ENCODE measurements at places on chromosomes 1 and 21.

DNA sequence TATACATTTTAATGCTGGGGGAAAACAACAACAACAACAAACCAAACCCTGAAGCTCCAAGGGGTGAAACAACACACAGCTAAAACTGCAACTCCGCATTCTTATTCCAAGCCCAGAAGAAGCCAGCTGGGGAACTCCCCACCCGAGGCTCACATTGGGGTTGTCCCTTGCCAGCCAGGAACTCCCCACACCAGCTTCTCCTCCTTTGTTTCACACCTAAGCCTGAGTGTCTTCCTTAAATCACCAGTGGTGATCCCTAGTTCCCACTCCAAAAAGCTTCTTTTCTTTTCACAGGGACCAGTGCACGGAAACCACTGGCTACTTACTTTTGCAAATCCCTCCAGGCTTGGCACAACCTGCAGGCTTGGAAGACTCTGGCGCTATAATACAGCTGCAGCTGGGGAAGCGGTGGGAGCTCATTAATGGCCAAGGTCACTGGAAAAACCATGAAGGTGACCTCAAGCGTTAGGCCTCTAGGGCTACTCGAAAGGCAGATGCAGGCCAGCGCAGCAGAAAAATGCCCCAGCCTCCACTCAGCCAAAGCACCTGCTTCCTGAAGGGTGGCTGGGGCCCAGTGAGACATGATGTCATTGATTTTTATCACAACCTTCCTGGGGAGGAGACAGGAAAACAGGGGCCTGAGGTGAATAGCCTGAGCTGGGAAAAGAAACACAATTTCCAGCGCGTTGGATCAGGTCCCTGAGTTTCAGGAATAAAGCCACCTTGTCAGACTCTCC is 40.1 kb downstream of the TLR5 start:
- DNase-seq, result no peak

- no peak for DNase-seq
Measured at GRCh38 chr1:190476806-190477205, 858 bp downstream of the BRINP3 start.

DNA sequence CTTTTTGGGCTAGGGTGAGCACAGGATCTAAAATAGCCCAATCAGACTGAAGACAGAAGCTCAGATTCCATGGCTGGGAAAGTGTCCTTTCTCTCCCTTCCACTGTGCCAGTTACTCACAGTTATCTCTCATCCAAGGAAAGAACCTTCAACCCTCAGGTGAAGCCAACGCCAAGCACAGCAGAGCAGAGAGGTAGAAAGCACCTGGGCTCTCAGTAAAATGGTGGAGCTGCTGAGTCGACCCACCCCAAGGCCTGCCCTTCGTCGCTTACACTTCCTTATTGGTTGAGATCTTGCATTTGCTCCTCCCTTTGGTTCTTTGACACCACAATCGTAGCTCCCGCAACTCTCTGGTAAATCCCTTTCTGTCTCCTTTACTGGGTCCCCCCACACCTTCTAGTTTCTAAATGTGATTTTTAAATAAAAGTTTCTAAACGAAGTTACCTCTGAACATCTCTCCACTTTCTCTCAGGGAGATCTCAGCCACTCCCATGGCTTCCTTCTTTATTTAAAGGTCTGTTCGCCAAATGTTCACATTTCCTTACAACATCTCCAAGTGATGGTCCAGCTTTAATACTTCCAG is 27.5 kb upstream of the SLC30A1 start:
- peak; percentile 72 for DNase-seq

- DNase-seq, result no peak
Measured at GRCh38 chr1:115068826-115069585, 20.3 kb downstream of the TSPAN2 start.

GRCh38 chr1:43620956-43621355 is 29.0 kb upstream of the KDM4A start:
- DNase-seq, result no peak

DNA sequence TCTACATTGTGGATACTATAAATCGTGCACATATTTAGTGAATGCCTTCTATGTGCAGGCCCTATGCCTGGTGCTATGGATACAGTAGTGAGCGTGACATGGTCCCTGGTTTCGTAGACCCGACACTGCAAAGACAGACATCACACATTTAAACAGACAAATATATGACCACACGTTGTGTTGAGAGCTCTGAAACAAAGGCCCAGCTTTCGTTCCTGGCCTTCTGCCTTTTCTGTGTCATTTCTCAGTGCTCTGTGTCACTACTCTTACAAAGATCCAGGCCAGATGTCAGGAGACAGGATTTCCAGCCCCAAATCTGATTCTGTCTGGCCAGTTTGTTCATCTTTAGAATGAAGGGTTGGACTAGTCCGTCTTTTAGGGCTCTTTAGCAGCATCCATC is 19.3 kb upstream of the TRABD2B start:
- no peak for DNase-seq

- no peak for DNase-seq
Measured at GRCh38 chr1:56688522-56689026, 43.5 kb downstream of the PRKAA2 start.

GRCh38 chr1:226558036-226558650 is 9.6 kb downstream of the STUM start:
- DNase-seq, result no peak

DNA sequence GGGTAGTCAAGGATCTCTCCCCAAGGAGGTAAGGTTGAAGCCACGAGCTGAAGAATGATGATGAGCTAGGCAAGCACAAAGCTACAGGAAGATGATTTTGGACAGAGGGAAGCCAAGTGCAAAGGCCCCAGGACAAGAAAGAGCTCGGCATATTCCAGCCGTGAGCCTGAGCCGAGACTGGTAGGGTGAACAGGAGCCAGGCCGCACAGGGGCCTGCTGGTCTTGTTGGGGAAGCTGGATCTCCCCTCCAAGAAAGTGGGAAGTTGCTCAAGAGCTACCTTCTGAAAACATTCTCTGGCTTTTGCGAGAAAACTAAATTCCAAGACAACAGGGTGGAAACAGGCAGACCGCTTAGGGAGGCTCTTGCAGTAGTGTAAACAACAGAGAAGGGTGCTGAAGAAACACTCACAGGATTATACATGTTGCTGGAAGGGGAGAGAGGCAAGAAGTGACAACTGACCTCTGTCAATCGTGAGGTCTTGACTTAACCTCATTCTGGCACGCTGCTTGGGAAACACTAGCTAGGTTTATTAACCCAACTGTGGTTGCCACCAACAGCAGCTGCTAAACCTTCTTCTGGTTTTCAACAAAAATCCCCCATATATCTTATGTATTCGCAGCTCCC is 625.2 kb downstream of the SMYD3 start:
- no peak for DNase-seq

- DNase-seq, result no peak
Measured at GRCh38 chr1:207035877-207036551, 3.5 kb upstream of the C1orf116 start.

DNA sequence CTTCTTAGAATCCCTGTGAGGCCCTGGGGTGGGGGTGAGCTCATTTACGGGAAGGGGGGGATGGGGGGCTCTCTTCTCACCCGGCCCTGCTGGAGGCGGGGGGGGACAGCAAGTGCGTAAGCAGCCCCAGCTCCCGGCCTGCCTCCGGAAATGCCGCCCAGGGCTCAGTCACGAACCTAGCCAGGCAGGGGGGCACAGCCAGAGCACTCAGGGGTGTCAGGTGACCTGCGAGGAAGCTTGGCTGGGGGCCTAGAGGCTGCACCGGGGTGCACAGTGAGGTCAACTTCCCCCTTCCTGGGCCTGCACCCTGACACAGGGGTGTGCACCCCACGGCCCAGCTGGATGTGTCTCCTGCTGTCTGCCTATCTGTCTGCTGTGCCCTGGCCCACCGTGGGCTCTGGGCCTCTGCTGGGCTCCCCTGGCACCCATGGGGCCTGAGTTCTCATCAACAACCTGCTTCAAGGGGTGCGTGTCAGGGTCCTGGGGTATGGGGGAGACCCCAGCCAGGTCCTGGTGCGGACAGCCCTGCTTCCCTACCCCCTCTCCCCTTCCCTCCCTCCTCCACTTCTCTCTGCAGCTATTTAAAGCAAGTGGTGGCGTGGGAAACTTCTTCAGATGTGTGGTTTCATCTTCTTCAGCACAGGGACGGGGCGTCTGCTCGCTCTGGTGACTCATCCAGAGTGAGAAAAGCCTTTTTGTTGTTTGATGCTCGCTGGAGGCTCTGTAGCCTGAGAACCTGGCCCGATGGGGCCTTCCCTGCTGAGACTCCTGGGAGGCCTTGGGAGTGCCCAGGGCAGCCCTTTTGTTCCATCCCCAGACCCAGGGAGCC is 92.5 kb upstream of the RUNX3 start:
- peak; percentile 89 for DNase-seq

- DNase-seq, result no peak
Measured at GRCh38 chr1:217332431-217333065, 298.3 kb downstream of the GPATCH2 start.

DNA sequence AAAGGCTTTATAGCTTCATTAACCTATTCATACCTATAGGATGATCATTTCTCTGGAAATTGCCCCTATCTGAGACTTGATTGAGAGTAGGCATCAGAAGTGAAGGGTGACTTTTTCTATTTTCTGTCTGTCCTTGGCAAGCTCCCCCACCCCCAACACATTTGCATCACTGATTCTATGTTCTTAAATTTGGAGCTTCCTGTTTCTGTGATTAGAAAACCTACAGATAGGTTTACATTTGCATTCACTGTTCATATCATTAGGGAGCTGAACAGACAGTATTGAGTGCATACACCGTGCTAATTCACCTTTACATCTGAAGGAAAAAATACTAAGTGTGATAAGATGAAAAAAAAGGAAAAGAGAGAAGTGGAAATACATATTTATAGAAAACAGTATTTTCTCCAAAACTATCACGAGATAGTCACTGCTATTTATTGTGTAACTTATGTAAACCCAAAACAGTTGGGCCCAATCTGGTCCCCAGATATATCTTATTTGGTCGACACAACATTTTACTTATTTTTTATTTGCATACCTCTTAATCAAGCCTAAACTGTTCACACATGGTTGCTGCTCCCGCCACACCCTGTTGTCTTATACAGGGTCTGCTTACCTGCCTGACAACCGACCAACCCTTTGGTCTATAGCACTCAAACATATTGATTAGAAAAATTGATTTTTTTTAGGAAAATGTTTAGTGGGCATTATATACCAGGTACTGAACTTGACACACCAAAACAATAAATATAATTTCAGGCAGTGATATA is 218.8 kb downstream of the NTNG1 start:
- DNase-seq, result no peak

- no peak for DNase-seq
Measured at GRCh38 chr1:162846256-162847212, 14.4 kb downstream of the CCDC190 start.

- no peak for DNase-seq
Measured at GRCh38 chr1:50917138-50918137, 42.6 kb downstream of the FAF1 start.

DNA sequence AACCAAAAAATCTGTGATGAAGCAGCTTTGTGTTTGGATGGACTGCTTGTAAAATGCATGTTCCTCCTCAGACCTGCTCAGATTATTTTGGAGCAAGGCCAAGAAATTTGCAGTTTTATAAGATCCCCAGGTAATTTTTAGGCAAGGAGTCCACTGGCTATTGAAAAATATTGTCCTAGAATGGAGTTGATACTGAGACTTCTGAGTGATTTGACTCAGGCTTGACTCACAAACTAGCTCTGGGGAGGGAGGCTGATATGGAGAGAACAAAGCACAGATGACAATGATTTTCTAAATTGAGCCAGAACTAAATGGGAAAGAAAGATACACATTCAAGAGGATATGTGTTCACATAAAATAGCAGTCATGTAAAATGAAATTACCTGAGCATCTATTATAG is 36.7 kb downstream of the AGL start:
- no peak for DNase-seq

GRCh38 chr1:182666706-182667105 is 17.7 kb downstream of the RGS8 start:
- DNase-seq, result no peak

DNA sequence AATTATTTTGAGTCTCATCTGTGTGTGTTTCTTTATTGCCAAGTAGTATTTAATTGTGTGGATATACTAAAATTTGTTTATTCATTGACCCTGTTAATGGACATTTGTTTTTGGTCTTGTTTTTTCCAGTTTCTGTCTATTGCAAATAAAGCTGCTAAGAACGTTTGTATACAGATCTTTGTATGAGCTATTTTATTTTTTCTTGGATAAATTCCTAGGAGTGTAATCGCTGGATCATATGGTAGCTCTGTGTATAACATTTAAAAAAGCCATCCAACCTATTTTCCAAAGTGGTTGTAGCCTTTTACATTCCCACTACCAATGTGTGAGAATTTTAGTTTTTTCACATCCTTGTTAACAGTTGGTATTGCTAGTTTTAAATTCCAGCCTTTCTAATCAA is 382.7 kb upstream of the USP24 start:
- DNase-seq, result no peak

- peak; percentile 83 for DNase-seq
Measured at GRCh38 chr1:226650236-226650841, 88.7 kb downstream of the ITPKB start.

DNA sequence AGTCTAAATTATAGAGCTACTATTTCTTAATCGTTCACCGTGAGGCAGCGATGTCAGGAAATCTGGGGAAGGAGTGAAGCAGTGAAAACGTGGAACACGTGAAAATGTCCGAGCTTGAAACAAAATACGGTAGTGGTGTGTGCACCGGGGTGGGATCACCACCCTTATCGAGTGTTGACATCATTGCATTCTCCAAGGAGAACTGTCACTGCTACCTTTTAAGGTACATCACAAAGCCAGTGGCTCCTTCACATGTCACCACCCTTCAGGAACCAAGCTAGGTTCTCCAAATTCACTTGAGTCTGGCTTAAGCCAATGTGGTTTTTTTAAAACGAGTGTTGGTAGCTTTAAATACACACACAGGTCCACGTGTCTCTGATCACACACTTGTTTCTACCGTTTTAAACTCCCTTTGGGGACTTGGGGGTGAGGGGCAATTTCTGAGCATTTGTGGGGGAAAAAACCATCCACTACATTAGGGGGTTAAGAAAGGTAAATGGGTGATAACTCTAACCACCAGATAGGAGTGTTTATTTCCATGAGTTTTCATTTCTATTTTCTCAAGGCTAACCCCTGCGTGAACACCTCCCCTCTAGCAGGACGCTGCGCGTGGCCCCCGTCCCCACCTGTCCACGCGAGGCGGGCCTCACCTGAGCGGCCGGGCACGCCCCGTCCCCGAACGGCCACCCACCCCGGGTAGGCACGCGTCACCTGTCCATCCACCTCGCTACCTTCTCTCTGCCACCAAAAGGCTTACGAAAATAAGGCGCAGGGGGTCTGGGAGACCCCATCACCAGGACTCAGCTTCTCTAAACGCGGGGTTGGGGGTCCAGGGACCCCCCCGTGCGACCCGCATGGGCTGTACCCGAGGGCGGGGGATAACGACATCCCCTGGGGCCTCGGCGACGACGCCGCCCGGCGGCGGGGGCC is 978 bp downstream of the PRDM15 start:
- peak; percentile 82 for DNase-seq

DNA sequence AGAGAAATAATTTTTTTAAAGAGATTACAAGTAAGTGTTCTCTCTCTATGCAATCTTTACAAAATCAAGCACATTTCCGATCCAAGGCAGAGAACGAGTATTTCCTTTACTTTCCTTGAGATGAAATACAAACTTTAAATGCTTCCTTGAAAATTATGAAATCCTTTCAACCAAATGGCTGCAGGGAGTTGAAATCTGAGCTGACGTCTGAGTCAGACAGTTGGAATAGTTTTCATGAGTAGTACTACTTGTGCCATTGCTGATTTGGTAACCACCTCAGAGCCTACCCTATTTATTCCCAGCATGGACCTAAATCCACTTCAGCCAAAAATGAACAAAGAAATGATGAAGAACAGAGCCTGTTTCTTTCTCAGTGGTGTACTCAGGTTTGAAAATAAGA is 183.6 kb downstream of the GIPC2 start:
- no peak for DNase-seq

Data from OCI-M1 (cell line).